Activated CD4-positive, CD25-positive, alpha-beta regulatory T cell (primary cell): ENCODE measurements at places on chromosomes 2 and 18.

GRCh38 chr2:143745060-143745459 lies 615.8 kb downstream of the ARHGAP15 start:
- no peak for DNase-seq

DNA sequence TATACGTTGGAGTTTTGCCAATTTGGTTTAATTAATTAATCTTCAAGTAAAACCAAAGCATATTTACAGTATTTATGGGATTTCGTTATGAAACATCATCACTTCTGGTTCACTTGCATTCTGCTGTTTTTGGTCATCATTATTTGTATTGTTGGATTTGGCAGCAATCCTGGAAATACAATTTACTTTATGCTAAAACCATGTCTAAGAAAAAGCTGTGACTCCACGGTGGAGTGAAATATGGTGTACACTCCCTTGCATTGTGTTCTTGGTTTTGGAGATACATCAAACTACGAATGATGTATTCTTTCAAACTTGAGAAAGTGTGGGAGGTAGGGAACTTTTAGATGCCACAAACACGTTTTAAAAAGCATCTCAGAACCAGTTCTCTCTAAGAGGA lies 106.4 kb downstream of the CTAGE1 start:
- DNase-seq: no peak

- DNase-seq: no peak
Observed at GRCh38 chr2:44612276-44612675, 250.5 kb downstream of the CAMKMT start.

GRCh38 chr2:102331311-102331980 lies 20.1 kb downstream of the IL1RL1 start:
- DNase-seq: no peak

GRCh38 chr2:96267159-96267971 lies 1.3 kb downstream of the CIAO1 start:
- peak; percentile 25 for DNase-seq
